ENCODE measurements at places on chromosomes 2 and 18.

GRCh38 chr18:63368611-63369010 lies 1.6 kb upstream of the KDSR start:
- no peak for DNase-seq

DNA sequence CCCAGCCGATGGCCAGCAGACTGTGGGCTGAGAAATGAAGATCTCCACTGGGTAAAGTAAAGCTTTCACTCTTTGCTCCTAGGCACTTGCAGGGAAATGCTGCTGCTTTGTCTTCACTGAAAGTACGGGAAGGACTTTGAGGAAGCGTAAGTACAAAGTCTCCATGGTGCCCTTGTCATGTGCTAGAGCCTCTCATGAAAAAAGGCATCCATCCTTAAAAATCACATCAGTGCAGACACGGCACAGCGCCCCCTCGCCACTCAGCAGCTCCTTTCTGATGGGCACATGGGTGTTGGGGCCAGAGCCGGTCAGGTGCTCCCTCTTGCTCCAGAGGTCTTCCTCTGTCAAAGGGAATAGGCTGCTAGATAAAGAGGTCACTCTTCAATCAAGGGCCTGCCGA lies 109.0 kb upstream of the STPG4 start:
- DNase-seq, result no peak

- no peak for DNase-seq
Observed at GRCh38 chr2:240134956-240135520, 1.1 kb downstream of the COPS9 start.

GRCh38 chr2:159508140-159508539 lies 108.2 kb downstream of the BAZ2B start:
- no peak for DNase-seq

- no peak for DNase-seq
Observed at GRCh38 chr2:69715964-69716363, 26.0 kb upstream of the ANXA4 start.

GRCh38 chr2:240277073-240277806 lies 136.8 kb upstream of the OTOS start:
- no peak for DNase-seq

DNA sequence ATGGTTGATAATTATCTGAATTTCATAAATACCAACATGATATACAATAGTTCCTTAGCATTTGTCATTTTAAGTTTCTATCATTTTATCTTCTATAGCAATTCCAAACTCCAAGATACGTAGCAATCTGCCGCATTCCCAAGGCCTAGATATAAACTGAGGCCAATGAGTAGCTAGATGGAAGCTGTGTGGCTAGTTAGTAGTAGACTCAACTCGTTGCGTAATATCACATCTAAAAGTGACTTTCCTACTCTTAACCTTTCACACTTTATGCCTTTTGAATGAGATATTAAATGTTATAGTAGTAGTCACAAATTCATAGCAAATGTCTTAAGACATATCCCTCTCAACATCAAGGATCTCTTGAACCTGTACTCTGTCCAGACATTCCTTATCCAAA lies 33.6 kb downstream of the WDSUB1 start:
- DNase-seq, result no peak

- DNase-seq, result no peak
Observed at GRCh38 chr2:233173115-233173514, 78.4 kb upstream of the ATG16L1 start.

DNA sequence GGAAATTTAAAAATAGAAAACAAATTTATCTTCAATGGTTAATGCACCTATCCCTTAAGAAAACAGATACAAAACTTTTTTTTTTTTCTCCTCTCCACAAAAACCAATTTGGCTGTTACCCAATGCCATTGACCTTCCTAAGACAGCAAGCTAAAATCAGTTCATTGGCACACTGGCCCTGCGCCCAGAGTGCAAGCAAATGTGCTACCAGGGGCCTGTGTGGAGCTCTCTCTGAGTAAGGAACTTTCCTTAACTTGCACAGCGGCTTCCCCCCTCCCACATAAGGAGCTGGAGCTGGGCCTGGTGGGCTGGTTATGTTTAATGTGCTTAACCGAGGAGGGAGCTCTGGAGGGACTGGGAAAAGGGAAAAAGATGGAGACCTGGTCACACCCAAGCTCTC lies 17.6 kb upstream of the POU3F3 start:
- DNase-seq, result no peak
